Osteoblast (primary cell): ENCODE measurements at places on chromosomes 5 and 9.

GRCh38 chr5:141508440-141508797 is 19.5 kb downstream of the PCDHGC5 start:
- DNase-seq, result peak; percentile 68

DNA sequence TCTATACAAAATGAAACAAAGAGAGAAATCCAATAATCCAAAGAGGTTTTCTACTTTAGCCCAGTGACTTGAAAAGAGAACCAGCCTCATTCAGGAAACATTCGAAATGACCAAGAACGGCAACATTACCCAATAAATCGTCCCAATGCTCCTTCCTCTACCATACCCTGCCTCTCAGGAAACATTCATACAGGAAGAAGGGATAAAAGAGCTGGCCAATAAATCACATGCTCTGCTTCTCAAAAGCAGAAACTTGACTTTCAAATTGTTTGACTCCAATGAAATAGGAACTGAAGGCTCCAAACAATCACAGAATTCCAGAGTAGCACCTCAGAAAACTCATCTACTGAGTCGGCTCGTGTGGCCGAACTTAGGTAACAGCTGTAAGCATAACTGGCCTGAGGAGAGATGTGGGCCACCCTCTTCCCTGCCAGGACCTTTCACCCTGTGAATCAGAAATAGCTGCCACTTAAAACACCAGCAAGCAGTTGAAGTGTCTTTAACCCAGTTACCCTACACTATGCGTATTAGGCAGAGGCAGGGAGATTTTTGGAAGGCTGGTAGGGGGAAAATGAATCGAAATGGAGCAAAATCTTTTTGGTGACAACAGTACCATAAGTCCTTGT is 14.6 kb downstream of the ARL15 start:
- no peak for DNase-seq

- DNase-seq, result no peak
Observed at GRCh38 chr9:24298912-24299311, 246.8 kb downstream of the IZUMO3 start.

DNA sequence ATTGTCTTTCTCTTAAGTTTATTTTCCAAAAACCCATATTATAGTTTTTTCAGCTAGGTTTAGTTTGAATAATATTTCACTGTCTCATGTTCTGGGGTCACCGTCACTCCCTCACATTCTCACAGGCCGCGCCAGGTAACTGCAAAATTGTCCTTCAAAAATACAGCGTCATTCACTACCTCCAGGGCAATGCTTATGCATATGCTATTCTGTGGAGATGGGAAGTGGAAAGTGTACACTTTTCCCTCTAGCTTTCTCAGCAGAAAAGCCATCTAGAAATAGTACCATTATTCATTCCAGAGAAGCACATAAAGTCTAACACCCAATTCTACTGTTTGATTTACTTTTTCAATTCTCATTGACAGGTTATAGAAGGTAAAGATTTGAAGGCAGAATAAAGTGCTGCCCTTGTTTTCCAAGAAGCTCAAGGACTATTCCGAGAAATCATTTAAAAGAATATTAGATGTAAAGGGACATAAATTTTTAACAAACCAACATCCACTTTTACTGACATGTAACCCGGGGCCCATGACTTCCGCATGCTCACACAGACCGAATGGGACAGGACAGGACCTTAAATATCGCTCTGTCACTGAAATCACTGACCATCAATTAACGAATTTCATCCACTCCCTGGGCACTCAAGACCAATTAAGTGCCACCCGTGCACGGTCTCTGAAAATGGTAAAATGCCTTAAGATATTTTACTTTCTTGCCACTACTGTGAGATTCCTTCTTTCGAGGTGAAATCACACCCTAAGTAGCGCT is 720 bp downstream of the NUDT12 start:
- no peak for DNase-seq

DNA sequence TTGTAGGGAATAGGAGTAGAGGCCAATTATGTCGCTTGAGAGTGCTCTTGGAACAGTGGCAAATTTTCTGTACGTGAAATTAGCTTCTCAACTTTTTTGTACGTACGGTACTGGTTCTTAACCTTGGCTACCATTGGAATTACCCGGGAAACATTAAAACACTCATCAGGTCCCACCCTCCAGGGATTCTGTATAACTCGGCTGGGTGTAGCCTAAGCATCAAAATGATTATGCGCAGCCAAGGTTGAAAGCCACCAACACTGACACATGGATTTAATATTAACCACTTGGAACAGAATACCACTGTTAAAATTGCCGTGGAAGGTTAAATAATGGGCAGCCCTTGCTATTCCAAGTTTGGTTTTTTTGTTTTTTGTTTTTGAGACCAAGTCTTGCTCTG is 17.4 kb downstream of the DNAJA1 start:
- DNase-seq, result no peak

GRCh38 chr9:90331826-90332575 is 310.6 kb downstream of the DIRAS2 start:
- peak; percentile 17 for DNase-seq

DNA sequence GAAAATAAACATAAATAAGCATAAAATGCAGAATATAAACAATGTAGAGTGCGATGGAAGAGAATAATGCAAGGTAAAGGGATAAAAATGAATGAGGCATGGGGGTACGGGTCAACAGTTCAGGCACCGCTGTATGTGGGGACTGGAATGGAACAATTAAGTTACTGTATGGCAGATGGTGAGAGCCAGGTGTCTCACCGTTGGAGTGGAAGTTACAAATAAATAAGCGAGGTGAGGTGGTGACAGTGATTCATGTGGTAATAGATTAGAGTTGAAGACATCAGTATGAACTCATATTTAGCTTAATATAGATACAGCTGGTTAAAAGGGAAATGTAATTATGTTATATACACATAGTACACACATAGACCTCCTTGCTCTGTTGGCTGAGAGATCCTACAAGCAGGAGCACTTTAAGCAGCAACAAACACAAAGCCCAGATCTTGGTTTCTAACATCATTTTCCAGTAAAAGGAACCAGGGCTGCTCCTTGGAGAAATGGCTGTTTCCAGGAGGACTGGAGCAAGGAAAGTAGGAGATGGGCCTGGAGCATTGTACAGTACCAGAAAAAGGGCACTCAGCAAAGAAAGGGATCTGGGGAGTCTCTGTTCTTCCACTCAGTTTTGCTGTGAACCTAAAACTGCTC is 2.4 kb upstream of the OMD start:
- DNase-seq, result no peak

DNA sequence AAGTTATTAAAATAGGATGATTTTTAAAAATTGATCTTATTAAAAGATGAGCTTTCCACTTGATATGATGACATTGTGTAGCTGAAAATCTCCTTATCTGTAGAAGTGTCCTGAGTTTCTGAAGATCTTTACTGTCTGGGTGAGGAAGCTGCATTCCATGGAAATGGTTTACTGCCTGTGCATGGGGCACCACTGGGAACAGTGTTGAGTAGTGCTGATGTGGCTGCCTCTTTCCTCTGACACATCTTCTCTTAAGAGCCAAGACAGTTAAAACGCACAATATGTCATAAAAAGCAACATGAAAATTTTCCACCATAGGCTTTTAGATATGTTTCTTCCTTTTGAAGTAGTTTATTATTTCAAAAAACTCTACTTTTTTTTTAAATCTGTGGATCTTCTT is 24.6 kb downstream of the SECISBP2 start:
- DNase-seq, result peak; percentile 71

- DNase-seq, result no peak
Observed at GRCh38 chr5:119016125-119016774, 27.9 kb upstream of the DTWD2 start.

- no peak for DNase-seq
Observed at GRCh38 chr5:38940230-38940858, 94.5 kb downstream of the OSMR start.

DNA sequence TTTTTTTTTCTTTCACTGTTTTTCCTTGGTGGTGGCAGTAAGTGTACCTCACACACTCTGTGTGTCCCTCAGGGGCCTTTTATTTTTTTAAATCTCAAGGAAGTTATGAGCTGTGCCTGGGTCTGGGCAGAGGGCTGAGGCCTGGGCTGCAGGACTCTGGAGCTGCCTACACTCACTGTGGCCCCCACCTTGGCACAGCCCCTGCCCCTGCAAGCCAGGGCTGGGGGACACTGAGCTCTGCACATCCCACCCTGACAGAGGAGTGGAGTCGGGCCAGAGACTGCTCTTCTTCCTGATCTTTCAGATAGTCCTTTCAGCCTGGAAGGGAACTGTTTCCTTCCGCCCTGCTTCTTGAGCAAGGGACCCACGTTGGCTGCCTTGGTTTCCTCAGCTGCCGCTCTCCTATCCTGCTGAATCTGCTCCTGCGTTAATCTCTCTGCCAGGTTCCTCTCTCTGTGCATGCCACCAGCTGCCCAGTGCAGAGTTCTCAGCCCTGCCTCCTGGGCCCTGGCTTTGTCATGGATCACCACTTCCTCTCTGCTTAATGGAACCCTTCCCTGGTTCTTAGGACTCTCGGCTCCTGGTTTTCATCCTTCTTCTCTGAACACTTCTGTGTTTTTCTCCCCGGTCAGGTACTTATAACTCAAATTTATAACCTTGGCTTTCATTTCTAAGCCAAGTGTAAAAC is 502.3 kb downstream of the DIRAS2 start:
- no peak for DNase-seq

DNA sequence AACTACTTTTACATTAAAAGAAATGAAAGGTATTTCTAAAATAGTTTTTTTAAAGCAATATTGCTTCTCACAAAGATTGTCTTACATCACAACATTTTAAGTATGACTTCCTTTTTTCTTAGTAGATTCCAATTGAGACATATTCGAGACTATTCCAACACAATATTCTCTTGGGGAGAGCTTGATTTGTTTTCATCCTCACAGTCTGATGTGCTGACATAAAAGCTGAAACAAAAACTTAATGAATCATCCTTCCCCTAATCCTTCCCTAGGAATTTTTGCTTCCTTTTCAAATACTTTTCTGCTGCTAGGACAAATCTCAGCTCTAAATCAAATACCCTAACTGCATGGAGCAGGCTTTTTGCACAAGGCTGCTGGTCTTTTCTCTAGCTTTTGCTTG is 245.8 kb upstream of the MAP3K1 start:
- DNase-seq, result no peak

DNA sequence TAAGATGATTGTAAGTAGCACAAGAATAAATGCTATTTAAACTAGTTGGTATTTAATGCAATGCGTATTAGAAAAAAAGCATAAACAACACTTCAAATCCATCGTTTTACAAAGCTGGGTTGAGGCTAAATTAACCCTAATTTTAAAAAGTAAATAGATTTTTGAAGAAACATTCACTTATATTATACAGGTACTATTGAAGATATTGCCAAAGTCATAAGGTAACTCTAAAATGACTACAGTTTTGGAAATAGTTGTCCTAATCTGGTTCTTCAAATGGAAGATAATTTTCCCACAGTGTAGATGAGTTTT is 20.1 kb downstream of the SLC38A9 start:
- DNase-seq, result no peak

DNA sequence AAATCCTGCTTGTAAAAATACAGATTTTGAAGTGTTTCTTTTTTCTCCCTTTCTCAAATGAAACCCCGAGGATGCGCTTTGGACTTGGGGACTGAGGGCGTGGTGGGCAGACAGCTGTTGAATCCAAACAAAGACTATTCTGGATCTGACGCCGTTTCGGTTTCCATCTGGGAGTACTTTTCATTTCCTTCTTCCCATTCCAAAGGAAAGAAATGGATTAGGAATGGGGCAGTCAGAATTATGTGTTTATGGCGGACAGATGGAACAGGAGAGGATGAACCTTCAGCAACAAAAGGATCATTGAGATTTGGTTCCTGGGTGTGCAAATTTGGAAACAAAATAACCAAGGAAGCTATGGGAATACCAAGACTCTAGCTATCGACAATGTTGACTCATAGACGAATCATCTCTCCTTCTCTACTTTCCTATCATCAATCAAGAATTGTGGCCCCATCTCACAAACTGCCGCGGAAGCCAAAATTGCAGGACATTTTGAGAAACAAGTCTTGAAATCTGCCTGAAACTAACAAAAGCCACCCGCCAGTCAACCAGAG is 300.6 kb downstream of the PARP8 start:
- no peak for DNase-seq

- DNase-seq, result no peak
Observed at GRCh38 chr5:74420220-74420619, 220.3 kb downstream of the ENC1 start.

DNA sequence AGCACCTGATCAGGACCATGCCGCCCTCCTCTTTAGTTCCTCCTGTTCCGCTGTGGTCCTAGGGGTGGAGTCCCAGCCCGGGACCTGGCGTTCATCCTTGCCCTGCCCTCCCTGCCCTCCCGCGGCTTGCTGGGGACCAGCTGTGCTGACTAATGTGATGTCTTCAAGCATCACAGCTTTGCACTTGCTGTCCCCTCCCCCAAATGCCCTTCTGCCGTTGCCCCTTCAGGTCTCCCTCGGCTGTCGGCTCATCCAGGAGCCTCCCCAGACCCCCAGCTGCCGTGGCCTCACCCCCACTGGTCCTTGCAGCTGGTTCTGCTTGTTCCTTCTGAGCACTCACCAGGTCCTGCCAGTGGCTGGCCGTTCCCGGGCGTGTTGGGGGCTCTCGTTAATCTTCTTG is 19.9 kb downstream of the RXRA start:
- peak; percentile 95 for DNase-seq

GRCh38 chr5:36462295-36463021 is 143.9 kb upstream of the SLC1A3 start:
- DNase-seq, result no peak

GRCh38 chr9:87801013-87801412 is 75.1 kb downstream of the CTSL start:
- no peak for DNase-seq

DNA sequence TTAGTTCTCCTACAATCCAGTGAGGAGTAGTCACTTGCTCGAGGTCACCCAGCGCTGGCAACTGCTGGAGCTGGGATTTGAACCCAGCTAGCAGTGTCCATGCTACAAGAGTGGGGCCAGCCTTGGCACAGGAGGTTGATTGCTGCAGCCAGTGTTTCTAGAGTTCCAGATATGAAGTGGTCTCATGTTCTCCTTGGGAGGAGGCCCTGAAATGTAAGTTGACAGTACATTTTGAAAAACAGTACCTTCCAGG is 802 bp downstream of the CCDC107 start:
- DNase-seq, result peak; percentile 91

GRCh38 chr5:135740475-135740874 is 94.0 kb upstream of the SLC25A48 start:
- DNase-seq, result no peak

- peak; percentile 35 for DNase-seq
Observed at GRCh38 chr5:173774271-173774761, 113.8 kb upstream of the CPEB4 start.

GRCh38 chr9:123508048-123508447 is 152.1 kb downstream of the CRB2 start:
- peak; percentile 34 for DNase-seq

DNA sequence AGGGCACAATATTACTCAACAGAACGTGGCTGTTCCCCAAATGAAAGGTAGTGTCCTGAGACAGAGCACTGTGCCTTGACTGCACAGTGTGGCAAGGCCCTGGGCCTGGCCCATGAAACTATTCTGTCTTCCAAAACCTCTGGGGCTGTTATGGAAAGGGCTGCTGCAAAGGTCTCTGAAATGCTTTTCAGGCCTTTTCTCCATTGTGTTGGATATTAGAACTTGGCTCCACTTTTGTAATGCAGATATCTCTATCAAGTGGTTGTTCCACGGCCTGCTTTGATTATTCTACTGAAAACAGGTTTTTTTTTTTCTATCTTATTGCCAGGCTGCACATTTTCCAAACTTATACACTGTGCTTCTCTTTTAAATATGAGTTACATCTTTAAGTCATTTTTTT is 777.5 kb upstream of the TYRP1 start:
- DNase-seq, result no peak
